ENCODE measurements at places on chromosomes 5 and 9. TPM values are rescaled to one million over a fixed set of nuclear protein-coding genes. Genes with fewer than 3 reads are reported as not detected.

The DRD1 gene
- total RNA-seq = not detected

DNA sequence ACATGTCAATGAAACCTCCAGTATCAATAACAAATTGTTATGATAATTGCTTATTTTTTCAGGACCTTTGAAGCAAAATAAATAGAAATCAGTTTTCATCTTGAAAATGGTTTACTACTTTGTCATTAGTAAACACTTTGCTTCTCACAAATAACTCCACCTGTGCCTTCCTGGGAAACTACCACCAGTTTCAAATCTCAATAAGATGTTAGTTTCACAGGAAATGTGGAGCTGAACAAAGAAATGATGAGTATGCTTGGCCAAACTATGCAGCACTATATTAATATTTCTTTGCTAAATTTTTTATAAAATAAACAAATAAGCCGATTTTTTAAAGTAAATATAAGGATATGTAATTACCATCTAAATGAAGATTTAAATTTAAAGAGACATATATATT is 221.5 kb upstream of the HAPLN1 start:
- no peak for DNase-seq

DNA sequence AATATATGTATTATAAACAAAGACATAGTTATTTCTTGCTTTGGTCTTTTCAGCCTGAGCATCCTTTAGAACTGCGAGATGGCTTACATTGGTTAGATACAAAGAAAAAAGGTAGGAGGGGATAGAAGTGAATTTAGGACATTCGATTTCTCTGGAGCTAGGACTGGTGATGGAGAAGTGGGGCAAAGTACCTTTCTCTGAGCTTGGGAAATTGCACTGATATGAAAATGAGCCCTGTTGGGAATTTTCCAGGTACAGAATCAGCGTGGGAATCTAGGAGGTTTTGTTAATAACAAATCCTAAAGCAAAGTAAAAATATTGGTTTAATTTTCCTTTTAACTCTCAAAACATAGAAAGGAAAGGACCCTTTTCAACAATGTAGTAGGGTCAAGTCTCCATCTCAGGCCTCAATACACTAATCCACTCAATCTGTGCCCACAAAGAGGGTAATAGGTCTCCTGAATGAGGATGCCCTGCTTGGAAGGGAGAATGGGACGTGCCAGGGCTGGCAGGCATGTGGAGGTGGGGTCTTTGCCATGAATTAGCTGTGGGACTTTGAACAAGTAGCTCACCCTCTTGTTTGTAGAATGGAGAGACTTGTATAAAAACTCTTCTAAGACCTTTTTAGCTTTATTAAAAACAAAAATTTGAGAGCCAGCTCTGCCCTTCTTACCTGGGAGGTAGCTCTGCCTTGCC is 17.7 kb downstream of the SNX18 start:
- DNase-seq = no peak

The TRIM7 gene
- 15.5 TPM for total RNA-seq

GRCh38 chr9:110030632-110031031 is 177.3 kb downstream of the C9orf152 start:
- DNase-seq = no peak

The FAM153A gene
- not detected for total RNA-seq

The NUTM2F gene
- total RNA-seq = not detected

GRCh38 chr5:93219641-93220145 is 361.3 kb downstream of the NR2F1-AS1 start:
- DNase-seq = no peak

GRCh38 chr5:136780518-136780917 is 415.2 kb upstream of the TRPC7 start:
- DNase-seq = no peak

GRCh38 chr9:131094622-131095021 is 1.7 kb upstream of the AIF1L start:
- no peak for DNase-seq

- DNase-seq = no peak
Observed at GRCh38 chr5:25701936-25702335, 1057.2 kb upstream of the CDH10 start.

The CAMK4 gene
- total RNA-seq = 2.2 TPM

DNA sequence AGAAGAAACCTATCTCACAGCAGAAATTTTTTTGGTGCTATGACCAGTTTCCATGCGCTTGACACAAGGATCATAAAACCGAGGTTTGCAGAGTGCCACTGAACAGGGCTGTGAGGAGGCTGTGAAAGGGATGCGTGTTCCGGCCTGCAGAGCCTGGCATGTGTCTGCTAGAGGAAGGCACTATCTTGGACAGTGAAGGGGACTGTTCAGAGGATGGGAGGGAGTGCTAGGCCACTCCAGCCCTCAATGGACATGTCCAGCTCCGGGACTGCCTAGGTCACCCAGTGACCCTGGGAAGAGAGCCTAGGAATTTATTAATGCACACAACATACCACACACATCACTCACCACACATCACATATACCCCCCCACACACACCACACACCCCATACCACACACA is 275.9 kb downstream of the GADD45G start:
- DNase-seq = no peak

The ARID3C gene
- total RNA-seq = 0.13 TPM

- DNase-seq = no peak
Observed at GRCh38 chr5:62333250-62333794, 27.3 kb downstream of the KIF2A start.

DNA sequence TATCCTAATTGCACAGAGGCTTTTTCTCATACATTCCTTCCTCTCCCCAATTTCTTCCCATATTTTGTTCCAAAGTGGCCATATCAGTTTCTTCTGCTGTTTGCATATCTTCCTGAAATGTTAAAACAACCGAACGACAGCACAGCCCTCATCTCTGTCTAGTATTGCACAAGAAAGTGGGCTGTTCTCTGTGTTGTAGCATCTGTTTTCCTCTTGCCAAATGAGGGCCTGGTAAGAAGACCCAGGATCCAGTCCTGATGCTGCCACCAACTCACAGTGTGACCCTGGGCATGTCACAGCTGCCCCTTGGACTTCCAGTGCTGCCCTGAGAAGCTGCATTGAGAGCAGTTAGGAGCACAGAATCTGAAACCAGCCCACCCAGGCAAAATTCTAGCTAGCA is 4.1 kb downstream of the SLC31A2 start:
- no peak for DNase-seq

GRCh38 chr9:126113756-126114408 is 212.7 kb upstream of the MVB12B start:
- DNase-seq = no peak

DNA sequence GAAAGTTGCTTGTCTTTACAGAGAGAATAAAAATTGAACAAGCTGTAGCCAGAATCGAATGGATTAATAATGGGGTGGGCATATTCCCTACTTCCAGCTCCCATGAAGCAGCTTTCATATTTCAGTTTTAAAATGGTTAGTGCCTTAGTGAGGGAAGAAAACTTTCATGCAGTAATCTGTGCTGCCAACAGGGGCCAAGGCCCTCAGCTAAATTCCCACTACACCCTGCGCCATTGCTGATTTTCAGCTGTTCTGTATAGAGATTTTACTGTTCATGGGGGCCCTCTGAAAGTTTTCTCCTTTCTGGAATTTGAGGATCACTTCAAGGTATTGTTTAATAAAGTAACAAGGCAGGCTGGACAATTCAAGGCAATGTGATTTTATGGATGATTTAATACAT is 58.2 kb downstream of the CAST start:
- no peak for DNase-seq

GRCh38 chr9:32334916-32335895 is 49.2 kb upstream of the ACO1 start:
- no peak for DNase-seq

- DNase-seq = no peak
Observed at GRCh38 chr5:24094081-24094679, 550.6 kb downstream of the CDH10 start.

The RNF180 gene
- 5.0 TPM for total RNA-seq

The ARHGEF39 gene
- 0.86 TPM for total RNA-seq

The SNCAIP gene
- total RNA-seq = 18.9 TPM

DNA sequence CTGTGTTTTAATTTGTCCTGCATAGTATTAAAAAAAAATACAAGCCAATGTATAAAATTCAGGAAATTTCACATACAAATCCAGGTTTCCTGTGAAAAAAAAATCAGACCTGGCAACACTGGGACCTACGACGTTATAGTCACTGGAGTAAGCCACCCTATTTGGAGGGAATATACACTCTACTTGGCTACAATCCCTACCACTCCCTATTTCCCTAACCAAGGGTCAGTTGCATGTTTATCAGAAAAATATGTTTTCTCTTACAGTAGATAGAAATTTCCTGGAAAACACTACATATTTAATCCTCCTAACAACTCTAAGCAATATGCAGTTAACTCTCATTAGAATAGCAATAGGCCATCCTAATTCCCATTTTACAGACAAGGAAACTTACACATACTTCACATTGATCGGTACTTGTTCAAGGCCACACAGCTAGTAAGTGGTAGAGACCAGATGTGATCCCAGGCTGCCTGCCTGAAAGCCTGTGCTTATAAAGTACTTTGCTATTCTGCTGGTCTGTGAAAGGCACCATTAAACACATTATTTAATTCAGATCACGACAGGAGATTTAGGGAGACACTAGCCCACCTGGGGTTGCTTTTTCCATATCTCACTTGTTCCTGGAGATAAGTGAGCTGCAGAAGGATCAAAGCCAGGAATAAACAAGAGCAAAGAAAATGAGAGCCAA is 70.8 kb downstream of the MFAP3 start:
- no peak for DNase-seq

The WHRN gene
- 0.20 TPM for total RNA-seq

The STRBP gene
- total RNA-seq = 9.2 TPM

DNA sequence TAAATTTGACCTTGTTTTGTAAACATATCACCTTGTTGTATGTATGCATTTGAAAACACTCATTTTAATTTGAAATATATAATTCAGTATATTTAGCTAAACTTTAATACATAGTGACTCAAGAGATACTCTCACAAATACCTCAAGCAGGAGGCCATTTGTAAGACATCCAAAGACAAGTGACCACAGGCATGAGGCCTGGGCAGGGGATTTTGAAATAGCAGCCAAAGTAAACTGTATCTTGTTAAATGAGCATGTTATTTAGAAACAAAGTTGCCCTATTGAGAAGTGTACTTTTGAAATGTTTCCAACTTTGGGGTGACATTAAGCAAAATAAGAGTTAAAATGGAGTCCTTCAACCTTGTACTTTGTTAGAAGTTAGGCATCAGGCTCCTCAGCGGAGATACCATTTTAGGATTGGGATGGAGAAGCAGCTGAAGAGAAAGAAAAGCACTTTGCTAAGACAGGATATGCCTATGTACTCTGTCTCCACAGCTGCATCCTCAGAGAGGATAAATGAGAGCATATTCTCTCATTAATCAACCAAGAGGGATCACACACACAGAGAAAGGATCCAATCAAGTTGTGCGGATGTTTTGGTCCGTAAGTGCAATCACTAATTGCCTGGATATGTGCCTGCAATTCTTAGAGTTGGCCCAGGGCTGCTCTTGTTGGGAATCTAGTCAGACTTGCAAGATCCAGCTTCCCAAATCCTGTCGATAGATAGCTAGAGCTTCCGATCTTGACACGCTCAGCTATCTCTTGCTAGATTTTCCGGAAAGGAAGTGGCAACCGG is 157.5 kb upstream of the HAPLN1 start:
- DNase-seq = no peak

- DNase-seq = no peak
Observed at GRCh38 chr5:149138182-149138923, 2.9 kb upstream of the ABLIM3 start.

DNA sequence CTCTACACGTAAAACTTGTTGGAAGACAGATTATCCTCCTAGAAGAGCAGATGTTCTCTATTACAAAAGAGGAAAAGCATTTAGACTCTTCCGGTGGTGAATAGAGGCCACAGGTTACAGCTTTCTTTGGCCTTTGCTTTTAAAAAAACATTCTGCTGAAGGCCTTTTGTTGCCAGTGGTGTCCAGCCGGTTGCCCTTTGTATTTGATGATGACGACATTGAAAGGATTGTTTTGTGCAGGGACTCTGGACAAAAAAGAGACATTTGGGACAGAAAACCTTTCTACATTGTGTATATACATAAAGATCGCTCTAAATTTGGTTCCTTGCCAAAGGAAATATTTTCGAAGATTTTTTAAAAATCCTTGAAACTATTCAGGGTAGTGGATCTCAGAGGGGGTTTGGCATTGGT is 180.3 kb downstream of the C9orf152 start:
- peak; percentile 90 for DNase-seq

GRCh38 chr5:55485073-55485472 is 49.7 kb downstream of the PLPP1 start:
- DNase-seq = no peak

- no peak for DNase-seq
Observed at GRCh38 chr9:136443087-136443486, 3.4 kb upstream of the INPP5E start.

DNA sequence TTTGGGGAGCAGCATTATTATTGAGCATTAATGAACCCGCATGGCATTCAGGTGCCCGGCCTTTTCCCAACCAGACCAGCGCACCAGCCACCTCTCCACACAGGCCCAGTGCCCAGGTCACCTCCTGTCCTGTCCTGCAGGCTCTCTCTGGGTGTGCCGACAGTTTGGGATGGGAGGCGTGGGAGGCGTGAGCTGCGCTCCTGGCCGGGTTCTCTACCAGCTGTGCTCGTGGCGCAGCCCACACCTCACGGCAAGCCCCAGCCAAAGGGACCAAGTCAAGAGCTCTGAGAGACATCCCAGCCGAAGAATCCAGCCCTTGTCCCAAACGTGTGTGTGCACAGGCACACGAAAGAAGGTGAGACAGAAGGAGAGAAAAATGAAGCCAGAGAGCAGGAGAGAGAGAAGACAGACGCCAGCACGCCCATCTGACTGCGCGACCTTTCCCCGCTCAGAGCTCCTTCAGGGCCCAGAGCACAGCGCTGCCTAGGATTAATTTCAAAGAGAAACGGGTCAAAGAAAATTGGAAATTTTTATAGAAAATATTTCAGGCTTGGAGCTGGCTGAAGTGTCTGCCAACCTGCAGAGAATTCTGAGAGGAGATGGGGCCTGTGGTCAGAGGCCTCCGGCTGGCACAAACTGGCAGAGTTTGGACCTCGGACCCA is 81.7 kb downstream of the ADAMTS2 start:
- DNase-seq = no peak

The POLE3 gene
- total RNA-seq = 52.6 TPM

DNA sequence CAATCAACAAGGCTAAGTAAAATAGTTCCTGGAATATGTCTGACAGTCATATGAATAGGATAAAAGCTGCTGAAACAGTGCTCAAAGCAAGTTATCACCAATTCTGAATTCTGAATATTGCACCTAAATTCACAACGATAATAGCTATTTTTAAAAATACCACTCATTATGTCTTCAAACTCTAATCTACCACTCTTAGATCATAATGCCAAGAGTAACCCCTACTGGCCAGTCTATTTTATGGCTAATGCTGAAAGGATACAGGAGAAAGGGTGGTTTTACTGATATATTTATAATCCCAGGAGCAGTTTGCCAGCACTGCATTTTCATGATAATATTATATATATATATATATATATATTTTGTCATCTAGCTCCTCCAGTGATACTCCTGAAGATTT is 232.8 kb downstream of the PDE4D start:
- DNase-seq = peak; percentile 19

The SLCO6A1 gene
- not detected for total RNA-seq

Data from pulmonary artery endothelial cell (primary cell).